ENCODE measurements at places on chromosomes 4 and X.

DNA sequence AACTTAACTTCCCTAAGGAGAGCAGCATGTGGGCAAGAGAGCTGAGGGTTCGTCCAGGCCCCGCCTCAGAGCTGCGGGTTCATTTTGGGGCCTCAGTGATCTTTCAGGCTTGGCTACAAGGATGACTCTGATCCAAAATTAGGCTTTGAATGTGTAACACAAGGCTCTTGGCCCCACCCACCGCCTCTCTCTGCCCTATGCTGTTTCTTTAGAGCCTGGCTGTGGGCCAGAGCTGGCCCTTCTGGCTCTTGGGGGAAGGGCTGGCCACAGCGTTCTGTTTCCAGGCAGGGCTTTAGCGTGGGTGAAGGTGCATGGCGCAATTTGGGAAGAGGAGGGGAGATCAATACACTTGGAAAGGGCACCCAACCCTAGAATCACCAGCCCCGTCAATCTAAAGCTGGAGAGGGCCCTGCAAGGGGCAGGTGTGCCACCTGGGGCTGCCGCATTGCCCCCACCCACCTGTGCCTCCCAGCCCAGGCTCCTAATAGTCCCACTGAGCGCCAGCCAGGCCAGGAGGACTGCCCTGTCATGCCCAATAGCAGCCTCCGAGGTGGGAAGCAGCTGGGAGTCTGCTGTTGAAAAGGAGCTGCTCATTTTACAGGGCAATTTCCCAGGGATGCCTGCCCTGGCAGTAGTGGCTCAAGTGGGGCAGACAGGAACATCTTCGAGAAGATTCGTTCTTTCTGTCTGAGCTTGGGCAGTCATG is 84.5 kb upstream of the MAML3 start:
- DNase-seq, result no peak

- DNase-seq, result no peak
These were observed 46.6 kb downstream of the CD40LG start for GRCh38 chrX:136694431-136695087.

DNA sequence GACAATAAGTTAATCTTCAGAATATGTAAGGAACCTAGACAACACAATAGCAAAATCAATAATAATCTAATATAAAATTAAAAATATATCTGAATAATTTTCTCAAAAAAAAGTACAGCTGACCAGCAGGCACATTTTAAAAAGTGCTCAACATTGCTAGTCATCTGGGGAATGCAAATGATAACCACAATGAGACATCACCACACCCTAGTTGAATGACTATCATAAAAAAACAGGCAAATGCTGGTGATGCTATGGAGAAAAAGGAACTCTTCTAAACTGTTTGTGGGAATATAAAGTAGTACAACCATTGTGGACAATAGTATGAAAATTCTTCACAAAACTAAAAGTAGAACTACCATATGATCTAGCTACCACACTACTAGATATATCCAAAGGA is 956.9 kb upstream of the NDST4 start:
- no peak for DNase-seq

GRCh38 chr4:89868999-89869589 is 25.6 kb upstream of the MMRN1 start:
- no peak for DNase-seq

- no peak for DNase-seq
These were observed 12.0 kb upstream of the KDM5C start for GRCh38 chrX:53237056-53237455.

GRCh38 chrX:38232079-38232686 is 11.5 kb upstream of the SRPX start:
- no peak for DNase-seq

DNA sequence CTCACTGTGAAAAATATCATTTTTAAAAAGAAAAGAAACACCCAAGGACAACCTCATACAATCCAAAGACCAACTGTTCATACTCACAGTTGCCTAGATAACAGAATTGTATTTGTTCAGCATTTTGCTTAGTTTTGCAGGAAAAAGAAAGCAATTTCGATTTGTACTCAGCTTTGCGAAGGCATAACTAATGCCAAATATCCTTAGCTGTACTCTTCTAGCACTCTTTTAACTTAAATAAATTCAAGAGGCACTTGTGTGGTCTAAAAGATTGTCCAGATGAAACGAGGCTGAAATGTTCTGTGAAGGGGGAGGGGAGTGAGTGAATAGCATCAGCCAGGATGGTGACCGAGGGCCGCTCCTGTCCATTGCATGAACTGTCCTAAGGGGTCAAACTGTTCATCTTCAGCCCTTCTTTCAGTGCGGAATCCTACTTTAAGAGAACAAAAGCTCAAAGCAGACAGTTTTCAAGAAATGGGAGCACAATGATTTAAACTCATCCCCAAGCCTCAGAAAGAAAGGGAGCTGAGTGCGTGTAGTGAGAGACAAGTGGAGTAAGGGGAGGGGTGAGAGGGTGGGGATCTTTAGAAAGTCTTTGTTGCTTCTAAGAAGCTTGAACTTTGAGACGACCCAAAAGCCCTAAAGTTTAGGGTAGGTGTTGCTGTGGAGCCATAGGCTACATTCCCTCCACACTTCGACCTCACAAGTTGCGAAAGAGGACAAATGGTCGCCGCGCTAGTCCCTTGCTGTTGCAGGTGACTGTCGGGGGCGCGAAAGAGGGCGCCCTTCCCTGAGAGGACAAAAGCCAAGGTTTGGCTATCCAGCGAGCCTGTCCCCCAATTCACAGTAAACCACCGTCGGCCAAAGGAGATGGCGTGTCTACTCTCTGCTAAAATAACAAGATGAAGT is 4.0 kb upstream of the NEUROG2 start:
- DNase-seq, result no peak

- no peak for DNase-seq
These were observed 416.7 kb upstream of the TEX13C start for GRCh38 chrX:124902953-124903352.

DNA sequence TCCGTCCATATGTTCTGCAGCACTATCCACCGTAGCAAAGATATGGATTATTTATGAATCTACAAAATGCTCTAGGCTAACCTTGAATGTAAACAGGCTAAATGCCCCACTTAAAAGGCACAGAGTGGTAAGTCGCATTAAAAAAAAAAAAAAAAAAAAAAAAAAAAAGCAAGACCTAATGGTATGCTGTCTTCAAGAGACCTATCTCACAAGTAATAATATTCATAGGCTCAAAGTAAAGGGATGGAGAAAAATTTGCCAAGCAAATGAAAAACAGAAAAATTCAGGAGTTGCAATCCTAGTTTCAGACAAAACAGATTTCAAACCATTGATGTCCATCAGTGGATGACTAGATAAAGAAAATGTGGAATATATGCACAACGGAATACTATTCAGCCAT is 139.4 kb downstream of the GLRA3 start:
- DNase-seq, result no peak

DNA sequence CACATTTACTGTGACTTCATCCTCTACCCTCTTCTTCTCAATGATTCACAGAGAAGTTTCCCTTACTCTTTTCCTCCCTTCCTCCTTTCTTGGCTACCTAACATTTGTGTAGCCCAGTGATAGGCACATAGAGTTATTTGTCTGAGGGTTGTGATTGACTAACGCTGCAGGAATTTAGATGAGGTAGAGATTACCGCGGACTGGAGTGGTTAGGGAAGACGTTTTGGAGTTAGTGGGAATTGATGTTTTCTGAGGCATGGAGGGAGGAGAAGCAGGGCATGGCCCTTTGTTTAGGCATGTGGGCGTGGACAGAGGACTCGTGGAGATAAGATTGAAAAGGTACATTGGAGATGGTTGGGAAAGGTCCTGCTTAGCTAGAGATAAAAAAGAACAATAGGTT is 246.7 kb downstream of the GPAT3 start:
- no peak for DNase-seq

GRCh38 chr4:14874990-14875389 is 127.3 kb upstream of the CPEB2 start:
- no peak for DNase-seq

DNA sequence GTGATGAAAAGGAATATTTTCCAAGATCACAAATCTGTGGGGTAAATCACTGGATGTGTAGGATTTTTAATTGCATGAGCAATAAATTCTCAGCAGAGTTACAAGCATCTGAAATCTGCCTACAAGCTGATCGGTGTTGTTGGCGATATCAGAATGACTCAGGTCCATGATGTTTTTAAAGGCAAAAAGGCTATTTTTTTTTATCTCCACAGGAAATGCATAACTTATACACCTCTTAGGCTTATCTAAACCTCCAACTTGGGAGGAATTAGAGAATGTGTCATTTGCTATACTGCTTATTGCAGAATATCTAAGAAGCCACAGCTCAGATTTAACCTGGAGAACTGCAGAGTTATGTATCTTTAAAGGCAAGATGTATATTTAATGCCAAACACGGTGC is 61.6 kb downstream of the KIT start:
- DNase-seq, result no peak

GRCh38 chr4:1329408-1330371 is 17.3 kb upstream of the UVSSA start:
- DNase-seq, result no peak

DNA sequence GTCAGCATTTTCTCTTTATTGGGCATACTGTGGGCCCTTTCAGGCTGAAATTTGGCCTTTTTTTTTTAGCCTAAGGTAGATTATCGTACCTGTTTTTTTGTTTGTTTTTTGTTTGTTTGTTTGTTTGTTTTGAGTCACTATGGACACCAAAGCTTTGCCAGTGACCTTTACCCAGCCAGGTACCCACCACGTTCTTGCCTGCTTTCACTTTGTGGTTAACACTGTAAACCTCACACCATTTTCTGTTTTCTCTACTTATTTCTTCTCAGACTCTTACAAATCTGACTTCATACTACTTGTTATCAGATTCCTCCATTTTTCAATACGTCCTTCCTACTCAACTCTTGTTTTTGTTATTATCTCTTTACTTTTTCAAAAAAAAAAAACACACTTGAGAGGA is 81.5 kb downstream of the ZNF674 start:
- no peak for DNase-seq

GRCh38 chr4:166816890-166817289 is 417.4 kb downstream of the SPOCK3 start:
- DNase-seq, result no peak

- DNase-seq, result no peak
These were observed at the start of gene SPP1 for GRCh38 chr4:87975466-87975865. TSS of gene SPP1 (plus strand) at chr4:87975714. CDS start at chr4:87976896, 1,182 bp downstream.

DNA sequence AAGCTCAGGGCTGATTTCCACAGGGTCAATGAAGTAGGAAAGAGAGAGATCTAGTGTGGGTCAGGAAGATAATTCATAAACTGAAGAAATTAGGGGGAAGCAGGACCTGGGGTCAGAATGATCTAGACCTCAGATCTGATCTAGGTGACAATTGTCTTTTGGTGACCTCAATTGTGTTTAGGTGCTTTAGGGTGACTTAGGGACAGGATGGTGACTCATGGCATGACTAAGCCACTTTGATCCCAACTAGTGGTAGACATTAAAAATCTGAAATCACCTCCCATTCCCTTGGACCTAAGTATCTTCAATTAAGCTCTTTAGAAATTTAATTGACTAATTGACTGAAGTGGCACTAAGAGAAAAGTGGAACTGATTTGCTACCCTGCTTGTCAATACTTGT is 36.7 kb upstream of the GRXCR1 start:
- no peak for DNase-seq

- DNase-seq, result no peak
These were observed 13.9 kb upstream of the PRDM8 start for GRCh38 chr4:80183250-80184052.

DNA sequence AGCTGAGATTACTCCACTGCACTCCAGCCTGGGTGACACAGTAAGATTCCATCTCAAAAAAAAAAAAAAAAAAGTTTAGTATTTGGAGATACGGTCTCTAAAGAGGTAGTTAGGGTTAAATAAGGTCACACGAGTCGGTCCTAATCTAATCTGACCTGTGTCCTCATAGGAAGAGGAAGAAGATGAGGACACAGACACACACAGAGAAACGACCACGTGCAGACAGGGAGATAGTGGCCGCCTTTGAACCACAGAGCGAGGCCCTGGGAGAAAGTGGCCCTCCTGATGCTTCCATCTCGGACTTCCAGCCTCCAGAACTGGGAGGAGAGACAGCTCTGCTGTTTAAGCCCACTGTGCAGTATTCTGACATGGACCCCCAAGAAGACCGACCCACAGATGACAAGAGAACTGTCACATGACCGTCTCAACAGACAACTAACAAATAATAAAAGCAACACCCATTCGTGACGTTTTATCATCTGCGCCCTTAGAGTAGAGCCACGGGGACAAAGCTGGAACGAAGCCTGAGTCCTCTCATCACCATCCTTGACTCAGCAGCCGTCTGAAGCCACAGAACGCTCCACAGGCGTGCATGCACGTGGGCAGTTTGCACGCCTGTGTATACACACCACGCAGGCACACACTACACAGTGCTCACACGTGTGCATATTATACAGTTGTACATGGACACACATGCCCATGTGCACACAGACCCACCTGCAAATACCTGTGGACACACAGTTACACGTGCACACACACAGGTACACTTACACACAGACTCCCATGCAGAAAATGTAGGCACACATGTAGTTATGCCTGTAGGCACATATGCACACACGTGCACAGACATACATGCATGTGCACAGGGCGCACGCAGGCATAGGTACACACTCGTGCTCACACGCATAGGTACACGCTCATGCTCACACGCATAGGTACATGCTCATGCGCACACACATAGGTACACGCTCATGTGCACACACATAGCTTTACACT is 51.7 kb downstream of the FAM53A start:
- no peak for DNase-seq

- DNase-seq, result no peak
These were observed 95.2 kb upstream of the LNX1 start for GRCh38 chr4:53686521-53686920.

Data from activated naive CD4-positive, alpha-beta T cell treated with anti-CD3 and anti-CD28 coated beads, Interleukin-2, amount 50 U/mL, for 72 hours (primary cell).